Stimulated activated CD4-positive, alpha-beta T cell treated with anti-CD3 and anti-CD28 coated beads, TNF-alpha, amount 100 ng/mL, for 1 hour (primary cell): ENCODE measurements at places on chromosomes 1 and 21.

GRCh38 chr1:216670118-216670883 lies 52.9 kb downstream of the ESRRG start:
- DNase-seq: no peak

GRCh38 chr1:3461934-3462275 lies 7.4 kb downstream of the ARHGEF16 start:
- no peak for DNase-seq

- no peak for DNase-seq
Observed at GRCh38 chr1:212684521-212685090, 15.0 kb downstream of the BATF3 start.

- no peak for DNase-seq
Observed at GRCh38 chr1:177780096-177780700, 189.7 kb downstream of the SEC16B start.

- DNase-seq: no peak
Observed at GRCh38 chr1:27724961-27725373, 794 bp upstream of the FAM76A start.

GRCh38 chr1:87794788-87795614 lies 466.3 kb downstream of the LMO4 start:
- DNase-seq: no peak

- no peak for DNase-seq
Observed at GRCh38 chr1:153774026-153774595, 1.1 kb upstream of the SLC27A3 start.

GRCh38 chr1:192554904-192555303 lies 20.7 kb upstream of the RGS1 start:
- no peak for DNase-seq

GRCh38 chr1:234823191-234824176 lies 213.5 kb upstream of the IRF2BP2 start:
- DNase-seq: no peak

DNA sequence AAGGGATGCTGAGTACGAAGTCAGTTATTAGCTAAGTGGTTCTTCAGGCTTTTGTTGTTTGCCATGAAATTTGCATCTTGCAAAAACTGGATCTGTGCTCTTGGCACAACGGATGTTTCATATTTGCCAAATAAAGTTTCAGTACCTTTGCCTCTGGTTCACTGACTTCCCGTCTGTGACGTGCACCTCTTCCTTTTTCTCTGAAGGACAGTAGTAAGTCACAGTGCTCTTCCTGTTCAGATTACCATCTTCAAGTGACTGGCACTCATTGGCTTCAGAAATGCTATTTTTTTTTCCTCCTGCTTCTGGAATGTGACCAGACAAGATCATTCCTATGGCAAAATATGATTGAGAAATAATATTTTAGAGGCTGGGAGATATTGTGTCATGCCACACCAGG lies 75.9 kb upstream of the GREM2 start:
- DNase-seq: no peak

- no peak for DNase-seq
Observed at GRCh38 chr1:244096691-244097090, 45.6 kb downstream of the ZBTB18 start.

DNA sequence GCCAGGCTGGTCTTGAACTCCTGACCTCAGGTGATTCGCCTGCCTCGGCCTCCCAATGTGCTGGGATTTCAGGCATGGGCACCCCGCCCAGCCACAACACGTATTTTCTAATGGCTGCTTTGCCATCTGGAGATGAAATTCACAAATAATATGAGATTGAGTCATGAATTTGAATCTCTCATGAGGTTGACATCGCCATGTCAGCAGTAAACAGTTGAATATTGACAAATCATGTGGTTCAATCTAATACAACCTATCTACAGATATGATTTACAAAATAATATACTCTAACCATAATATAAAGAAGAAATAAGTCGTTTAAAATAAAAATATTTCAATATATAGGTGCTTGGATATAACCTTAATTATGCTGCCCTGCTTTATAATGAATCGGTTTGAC lies 42.1 kb downstream of the MYOM3 start:
- DNase-seq: no peak

DNA sequence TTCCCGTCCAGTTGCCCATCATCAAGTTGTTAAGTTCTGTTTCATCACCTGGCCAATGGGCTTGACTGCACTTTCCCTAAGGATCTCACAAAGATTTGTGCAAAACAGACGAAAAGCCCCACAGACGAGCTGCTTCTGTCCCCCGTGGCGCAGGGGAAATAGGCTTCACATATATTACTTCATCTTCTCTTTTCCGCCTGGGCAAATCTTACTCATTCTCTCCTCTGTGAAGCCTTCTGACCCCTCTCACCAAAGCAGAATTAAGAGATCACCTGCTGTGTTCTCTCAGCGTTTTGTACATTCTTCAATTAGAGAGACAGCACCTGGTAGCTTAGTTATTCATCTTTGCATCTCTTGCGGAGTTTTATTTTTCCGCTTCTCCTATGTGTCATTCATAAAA lies 129.8 kb downstream of the IGSF21 start:
- DNase-seq: no peak

GRCh38 chr1:31624731-31625514 lies 7.4 kb downstream of the HCRTR1 start:
- no peak for DNase-seq

- no peak for DNase-seq
Observed at GRCh38 chr1:220431554-220432239, 96.2 kb upstream of the MARK1 start.

DNA sequence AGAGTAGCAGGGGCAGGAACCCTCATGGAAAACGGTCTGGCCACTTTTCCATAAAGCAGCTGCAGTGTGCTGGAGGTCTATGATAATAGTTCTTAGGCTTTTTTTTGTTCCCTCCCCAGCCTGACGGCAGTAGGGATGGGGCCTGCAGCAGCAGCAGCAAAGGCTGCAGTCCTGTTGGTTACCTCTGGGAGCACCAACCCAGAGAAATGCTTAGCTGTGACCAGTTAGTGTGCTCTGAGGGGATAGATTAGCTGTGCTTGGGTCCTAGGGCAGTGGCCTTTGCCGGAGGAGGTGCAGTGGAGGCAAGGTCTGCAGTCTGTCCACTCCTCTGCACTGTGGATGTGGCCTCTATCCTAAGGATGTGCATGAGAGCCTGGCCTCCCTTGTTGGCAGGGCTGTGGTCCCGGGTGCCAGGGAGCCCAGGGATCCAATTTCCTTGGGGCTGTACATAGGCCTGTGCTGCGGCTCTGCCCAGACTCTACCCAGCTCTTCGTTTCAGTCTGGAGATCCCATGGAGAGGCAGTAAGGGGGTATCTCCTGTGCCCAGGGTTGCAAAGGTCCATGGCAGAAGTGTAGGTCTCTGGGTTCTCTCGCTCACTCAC lies 322.7 kb downstream of the PTBP2 start:
- no peak for DNase-seq

DNA sequence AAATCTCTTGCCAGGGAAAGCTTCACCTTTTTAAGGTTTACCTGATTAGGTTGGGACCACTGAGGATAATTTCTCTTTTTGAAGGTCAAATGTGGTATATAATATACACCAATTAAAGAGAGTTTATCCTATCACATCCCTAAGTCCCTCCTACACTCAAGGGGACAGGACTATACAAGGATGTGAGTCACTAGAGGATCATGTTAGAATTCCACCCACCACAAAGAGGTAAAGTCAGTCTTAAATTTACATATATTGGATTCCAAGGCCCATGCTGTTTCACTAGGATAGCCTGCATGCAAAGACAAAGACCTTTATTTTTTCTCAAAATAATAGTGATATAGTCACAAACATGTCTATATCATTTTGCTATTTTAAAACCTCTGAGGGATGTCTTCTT lies 164.4 kb downstream of the GIPC2 start:
- DNase-seq: no peak

DNA sequence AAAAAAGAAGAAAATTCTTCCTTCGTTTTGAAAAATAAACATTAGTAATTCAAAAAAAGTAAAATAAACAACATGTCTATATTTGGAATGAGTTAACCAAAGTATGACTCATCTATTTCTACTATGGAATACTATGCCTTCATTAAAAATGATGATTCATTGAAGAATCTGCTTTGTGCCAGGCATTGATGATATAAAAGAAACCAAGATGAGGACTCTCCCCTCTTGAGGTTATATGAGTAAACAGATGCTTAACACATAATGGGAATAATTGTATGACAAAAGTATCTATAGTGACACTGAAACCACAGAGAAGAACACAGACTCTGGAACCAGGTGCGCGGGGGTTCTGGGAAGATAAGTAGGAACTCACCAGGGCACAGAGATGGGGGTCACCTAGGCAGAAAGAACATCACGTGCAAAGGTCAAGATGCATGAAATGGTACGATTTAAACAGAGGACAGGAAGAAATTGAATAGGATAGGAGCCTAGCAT lies 18.8 kb downstream of the ELF3 start:
- DNase-seq: no peak

DNA sequence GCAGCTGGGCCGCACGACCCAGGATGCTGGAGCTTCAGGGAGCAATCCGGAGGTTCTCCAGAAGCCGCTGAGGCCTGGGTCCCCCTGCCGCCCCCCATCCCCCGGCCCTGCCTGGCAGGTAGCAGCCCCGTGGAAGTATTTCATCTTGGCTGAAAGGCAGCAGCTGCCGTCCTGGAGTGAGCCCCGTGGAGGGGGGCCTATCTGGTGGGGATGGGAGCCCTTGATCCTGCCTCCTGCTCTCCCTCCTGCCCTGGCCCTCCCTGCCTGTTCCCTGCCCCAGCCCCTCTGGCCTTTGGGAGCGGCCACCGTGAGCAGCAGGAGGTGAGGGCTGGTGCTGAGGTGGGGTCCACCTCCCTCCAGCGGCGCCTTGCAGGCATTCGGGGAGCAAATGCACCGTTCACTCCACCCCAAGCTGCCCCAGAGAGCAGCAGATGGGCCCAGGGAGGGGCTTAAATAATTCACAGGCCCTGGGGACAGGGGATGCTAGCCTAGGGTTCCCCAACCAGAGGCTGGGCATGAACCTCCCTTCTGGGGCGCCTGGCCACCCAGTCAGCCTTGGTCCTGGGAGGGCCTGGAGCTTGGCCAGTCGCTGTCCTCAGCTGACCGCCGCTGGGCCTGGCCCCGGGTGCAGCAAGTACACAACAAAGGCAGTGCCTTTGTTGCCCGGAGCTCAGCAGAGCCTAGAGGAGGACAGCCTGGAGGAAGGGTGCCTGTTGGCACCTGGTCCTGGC lies 23.7 kb upstream of the PLCH2 start:
- no peak for DNase-seq

- DNase-seq: no peak
Observed at GRCh38 chr21:27078915-27079314, 112.0 kb upstream of the ADAMTS5 start.

DNA sequence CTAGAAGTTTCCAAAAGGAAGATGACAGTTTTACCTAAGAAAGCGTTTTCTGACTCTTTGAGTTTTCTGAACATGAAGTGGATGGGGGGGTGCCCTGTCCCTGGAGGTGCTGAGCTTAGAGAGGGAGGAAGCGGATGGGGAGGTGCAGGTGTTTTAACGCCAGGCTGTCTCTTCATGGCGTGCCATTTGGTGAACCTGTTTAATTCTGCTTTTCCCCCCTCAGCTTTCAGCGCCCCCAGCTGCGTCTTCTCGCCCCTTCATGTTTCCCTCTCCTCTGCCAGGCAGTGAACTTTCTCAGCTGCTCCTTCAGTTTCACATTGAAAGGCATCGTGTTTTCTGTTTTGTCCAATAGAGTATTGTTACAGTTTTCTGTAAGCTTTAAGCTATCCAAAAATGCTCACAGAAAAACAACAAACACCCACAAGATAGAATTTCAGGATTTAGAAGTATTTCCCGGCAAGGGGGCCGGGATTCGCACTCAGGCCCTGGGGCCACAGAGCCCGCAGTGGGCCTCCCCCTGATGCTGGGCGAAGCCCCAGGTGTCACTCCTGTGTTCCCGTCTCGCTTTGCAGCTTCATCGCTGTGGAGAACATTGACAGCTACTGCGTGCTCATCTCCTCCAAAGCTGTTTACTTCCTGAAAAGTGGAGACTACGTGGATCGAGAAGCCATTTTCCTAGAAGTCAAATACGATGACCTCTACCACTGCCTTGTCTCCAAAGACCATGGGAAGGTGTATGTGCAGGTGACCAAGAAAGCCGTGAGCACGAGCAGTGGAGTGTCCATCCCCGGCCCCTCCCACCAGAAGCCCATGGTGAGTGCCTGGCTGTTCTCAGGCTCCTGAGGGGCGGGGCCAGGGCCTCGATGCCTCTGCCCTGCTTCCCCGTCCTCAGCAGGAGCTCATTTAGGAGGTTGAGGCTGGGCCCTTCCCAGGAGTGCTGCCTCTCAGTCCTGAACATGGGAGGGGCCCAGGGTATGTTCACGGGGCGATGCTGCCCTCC lies 111.4 kb downstream of the DHRS3 start:
- DNase-seq: no peak

- no peak for DNase-seq
Observed at GRCh38 chr1:181643631-181644030, 160.3 kb downstream of the CACNA1E start.

GRCh38 chr1:90544356-90544755 lies 172.7 kb downstream of the BARHL2 start:
- DNase-seq: no peak

GRCh38 chr1:86829321-86829720 lies 84.6 kb downstream of the SELENOF start:
- DNase-seq: no peak

DNA sequence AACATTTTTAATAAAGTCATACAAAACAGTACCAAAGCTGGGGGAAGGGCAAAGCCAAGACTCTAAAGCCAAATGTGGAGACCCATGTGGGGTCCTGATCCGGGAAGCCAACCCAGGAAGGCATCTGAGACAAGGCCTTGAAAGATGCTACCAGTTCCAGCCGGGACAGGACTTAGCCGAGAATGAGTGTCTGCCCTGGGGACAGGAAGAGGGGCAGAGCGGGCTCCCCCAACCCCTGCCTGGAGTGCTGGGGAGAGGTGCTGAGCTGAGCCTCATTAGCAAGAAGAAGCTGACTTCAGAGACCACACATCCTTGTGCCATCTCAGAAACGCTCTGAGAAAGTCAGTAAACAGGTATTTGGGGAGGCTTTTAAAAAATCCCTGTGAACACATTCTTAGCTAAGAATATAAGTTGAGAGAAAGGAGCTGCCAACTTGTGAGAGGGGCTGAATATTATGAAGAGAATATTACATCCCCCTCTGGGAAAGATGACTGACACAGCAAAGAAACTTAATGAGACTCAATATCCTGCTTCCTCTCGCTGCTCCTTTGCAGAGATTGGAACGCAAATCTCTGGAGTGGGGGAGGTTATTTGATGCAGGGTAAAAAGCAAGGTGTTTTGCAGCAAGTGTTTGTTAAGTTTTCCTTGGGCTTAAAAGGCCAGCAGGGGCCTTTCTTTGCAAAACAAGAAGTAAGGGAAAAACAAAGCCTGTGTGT lies 103.3 kb upstream of the KCND3 start:
- DNase-seq: no peak

GRCh38 chr1:236009191-236009590 lies 55.7 kb downstream of the NID1 start:
- no peak for DNase-seq

GRCh38 chr21:14388282-14388681 lies 5.3 kb upstream of the HSPA13 start:
- DNase-seq: no peak

- DNase-seq: no peak
Observed at GRCh38 chr1:61752921-61753389, 10.7 kb downstream of the PATJ start.

- no peak for DNase-seq
Observed at GRCh38 chr1:30763651-30764248, 6.2 kb upstream of the LAPTM5 start.
